H54 (cell line): ENCODE measurements at places on chromosomes 11 and 22.

DNA sequence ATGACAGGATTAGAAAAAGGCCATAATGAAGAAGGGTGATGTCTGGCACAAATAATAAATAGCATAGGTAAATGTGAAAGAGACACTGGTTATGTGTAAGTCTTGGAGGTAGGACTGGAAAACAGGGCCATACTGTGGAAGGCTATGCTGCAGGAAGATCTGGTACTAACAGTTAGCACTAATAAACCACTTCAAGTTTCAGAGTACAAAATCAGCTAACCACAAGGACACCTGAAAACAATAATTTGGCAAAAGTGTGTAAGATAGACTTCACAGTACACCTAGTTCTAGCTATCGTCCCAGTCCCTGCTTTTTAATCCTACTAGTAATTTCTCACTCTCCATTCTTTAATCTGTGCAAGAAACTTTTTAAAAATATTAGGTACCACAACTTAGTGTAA is 44.3 kb downstream of the CWF19L2 start:
- no peak for DNase-seq

DNA sequence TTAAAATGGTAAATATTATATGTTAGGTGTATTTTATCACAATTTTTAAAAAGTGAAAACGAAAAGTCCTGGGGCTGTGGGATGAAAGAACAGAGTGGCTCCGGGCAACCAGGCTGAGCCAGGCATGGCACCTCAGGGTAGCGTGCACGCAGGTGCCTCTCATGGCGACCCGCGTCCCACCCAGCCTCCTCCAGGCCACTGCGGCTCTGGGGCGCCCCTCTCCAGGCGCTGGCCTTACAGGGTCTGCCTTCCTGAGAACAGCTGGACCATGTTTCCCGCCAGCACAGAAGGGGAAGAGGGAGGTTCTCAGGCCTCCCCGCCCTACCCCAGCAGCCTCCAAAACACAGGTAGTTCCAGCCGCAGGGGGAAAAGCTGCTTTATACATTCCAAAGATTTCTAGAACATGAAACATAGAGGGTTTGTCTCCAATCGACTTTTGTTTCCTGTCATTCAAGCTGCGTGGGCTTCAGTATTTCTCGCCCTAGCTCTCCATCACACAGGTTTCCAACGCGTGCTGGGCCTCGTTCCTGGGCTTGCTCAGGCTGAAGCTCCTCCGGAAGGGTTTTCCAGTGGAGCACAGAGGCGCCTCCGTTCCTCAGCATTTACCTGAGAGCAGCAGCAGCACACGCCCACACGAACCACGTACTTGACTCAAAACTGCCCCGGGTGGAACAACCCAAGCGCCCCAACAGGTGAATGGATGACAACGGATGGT is 10.5 kb downstream of the EHD1 start:
- no peak for DNase-seq

DNA sequence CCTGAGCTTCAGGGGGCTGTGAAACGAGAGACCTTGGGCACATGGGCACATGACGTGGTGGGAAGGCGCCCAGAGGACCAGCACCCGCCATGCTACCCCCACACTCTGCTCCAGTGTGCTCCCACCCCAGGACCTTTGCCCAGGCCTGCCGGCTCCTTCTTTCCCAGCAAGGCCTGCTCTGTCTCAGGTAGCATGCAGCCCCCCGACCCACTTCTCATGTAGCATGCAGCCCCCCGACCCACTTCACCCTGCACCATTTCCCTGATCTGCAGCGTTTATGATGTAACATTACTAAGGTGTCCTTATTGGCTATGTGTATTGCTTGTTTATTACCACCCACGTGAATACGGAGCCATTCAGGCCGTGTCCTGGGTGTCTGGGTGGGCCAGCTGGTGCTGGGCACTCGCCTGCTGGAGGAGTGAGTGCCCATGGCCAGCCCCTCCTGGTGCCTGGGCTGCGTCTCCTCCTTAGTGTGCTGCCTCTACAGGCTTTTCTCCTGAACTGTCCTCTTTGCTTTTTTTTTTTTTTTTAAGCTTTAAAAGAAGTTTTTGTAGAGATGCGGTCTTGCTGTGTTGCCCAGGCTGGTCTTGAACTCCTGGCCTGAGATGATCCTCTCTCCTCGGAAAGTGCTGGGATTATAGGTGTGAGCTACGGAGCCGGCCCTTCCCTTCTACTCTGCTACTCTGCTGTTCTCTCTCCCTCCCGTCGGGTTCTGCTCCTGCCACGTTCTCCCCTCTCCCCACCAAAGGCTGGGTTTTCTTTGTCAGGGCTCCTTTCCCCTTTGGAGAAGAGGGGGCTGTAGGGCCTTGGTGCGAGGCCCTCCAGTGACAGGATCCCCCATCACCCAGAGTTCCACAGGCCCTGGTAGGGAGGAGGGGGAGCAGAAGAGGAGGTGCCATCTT is 29.4 kb downstream of the LRP5 start:
- DNase-seq, result no peak

DNA sequence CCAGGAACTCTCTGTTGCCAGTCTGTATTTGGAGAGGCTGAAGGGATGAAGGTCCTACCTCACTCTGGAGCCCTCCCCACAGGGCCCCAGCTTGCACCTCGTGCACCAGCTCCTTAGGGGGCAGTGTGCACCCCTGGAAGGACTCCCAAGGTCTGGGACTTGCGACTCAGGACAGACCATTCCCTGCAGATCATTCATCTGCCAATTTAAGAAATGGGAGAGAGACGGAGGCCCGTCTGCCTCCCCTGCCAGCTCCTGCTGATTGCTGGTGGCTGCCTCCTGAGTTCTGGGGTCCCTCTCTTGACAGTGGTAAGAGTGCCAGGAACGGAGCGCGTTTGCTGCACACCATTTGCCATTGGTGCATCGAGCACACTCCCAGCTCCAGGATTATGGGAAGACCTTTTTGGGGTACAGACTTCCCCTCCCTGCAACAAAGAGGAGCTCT is 27.4 kb upstream of the MALAT1 start:
- no peak for DNase-seq

- DNase-seq, result no peak
Measured at GRCh38 chr11:36304351-36304750, 8.3 kb downstream of the PRR5L start.

DNA sequence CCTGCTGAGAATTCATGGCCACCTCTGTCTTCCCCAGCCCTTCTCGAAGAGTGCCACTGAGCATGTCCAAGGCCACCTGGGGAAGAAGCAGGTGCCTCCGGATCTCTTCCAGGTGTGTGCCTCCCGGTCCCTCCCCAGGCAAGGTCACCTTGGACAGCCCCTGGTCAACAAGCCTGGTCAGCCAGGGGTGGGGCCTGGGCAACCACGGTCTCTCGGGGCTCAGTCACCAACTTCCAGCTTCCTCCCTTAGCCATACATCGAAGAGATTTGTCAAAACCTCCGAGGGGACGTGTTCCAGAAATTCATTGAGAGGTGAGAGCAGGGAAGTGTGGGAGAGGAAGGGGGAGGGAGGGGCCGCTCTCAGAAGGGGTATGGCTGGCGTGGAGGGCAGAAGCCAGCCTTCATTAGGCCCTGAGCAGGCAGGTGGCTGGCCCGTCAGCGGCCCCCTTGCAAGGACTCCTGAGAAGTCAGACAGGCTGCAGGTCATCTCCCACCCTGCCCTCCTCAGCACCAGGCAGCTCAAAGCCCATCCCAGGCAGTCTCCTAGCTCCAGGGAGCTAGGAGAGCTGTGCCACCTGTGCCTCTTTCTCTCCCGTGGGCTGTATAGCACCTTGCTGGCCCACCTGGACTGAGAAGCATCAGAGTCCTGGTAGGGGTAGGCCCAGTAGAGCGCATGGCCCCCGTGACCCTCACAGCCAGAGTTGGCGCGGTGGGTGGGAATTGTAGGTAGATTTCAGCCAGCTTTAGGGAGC is 9.3 kb upstream of the ANKRD13D start:
- DNase-seq, result no peak

DNA sequence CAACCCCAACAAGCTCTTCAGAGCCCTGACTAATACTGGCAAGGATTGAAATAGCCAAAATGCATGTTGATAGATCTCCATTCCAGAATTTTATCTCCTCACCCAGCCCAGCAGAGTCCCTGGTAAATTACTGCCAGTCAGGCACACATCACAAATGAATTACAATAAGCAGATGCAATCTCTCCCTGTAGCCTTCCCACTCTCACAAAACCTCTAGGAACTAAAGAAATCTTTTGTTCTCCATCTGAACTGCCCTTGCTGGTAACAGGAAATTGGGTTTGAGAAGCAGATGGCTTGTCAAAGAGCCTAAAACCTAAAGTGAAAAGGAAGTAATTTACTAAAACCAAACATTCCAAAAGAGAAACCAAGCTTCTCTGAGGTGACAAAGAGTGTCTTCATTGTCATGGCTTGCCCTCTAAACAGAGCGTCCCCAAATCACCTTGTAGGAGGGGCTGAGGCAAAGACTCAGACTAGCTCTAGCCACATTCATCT is 59.5 kb downstream of the FAM168A start:
- DNase-seq, result no peak

- DNase-seq, result no peak
Measured at GRCh38 chr22:21657020-21657359, 8.8 kb upstream of the PPIL2 start.

- no peak for DNase-seq
Measured at GRCh38 chr22:22403771-22404170, 104.8 kb downstream of the ZNF280B start.

- peak; percentile 38 for DNase-seq
Measured at GRCh38 chr11:74449369-74449931, 17.9 kb downstream of the KCNE3 start.
